ENCODE measurements at places on chromosomes 4 and X. TPM values are rescaled to one million over a fixed set of nuclear protein-coding genes. Genes with fewer than 3 reads are reported as not detected.

- no peak for DNase-seq
Observed at GRCh38 chrX:29196501-29196900, 609.3 kb downstream of the IL1RAPL1 start.

- peak; percentile 24 for DNase-seq
Observed at GRCh38 chrX:8083286-8083685, 87.8 kb downstream of the VCX2 start.

DNA sequence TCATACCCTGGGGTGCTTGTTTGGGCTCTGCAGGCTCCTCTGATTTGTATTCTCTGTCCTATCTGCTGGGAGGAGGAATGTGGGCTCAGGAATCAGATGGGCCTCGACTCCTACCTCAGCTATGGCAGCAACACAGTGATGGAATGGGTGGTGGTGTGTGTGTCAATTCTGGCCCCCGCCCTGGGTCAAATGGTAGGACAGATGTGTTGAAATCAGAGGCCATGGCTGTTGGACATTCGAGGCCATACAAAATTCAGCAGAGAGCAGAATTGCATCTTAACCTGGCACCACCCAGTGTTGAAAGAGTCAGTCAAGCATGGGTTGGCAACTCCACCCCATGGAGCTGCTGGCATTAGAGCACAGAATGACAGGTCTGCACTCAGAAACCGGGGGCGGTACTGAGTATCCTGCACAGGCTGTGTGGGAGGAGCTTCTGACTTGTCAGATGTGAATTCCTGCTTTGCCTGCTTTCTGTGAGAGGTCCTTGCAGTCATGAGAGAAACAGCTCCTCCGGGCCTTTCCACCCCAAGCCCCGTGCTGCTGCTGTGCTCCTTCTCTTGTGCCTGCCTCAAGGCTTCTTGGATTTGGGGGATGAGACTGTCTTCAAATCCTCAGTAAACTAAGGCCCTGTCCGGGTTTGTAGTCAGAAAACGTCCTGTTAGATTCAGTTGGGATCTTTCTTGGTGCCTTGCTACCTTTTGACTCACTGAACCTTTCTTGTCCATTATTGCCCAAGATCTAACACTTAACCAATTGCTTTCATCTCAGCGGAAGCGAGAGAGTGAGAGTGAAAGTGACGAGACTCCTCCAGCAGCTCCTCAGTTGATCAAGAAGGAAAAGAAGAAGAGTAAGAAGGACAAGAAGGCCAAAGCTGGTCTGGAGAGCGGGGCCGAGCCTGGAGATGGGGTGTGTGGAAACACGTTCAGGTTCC is 13.0 kb downstream of the DKC1 start:
- DNase-seq, result no peak

DNA sequence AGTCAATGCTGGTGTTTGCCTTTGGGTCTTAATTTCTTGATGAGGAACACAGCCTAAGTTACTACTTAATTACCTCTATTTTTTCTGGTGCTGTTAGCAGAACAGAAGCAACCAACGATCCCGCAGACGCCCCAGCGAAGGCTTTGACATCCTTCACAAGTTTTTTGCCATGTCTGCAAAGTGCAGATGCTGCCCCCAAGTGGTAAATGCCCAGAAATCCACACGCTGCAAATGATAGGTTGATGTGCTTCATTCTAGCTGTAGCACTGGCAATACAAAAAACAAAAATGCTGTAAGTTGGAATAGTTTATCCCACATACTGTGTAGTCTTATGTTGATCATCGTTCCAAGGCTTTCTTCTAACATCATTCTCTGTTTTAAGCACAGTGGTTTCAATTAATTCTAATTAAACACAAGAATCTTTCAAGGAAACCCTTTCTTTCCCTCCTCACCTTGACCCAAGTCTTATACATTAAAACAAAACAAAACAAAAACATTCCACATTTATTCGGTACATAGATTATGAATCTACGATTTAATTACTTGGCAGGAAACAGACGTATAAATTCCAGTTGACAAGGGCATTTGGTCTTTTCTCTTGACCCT is 1.2 kb downstream of the PNPLA4 start:
- DNase-seq, result peak; percentile 69

DNA sequence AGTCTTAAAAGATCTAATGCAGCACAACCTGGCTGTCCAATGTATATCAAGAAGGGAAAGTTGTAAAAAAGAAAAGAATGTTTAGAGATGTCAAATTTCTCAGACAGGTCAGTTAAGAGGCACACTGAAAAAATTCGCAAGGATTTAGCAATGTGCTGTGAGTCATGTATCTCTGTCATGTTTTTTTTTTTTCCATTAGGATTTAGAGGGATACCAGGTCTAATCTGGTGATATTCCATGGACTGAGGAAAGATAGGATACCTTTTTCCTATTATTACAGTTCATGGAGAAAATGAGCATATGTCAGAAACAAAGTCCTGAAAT is 815.4 kb upstream of the PCDH10 start:
- peak; percentile 0 for DNase-seq

DNA sequence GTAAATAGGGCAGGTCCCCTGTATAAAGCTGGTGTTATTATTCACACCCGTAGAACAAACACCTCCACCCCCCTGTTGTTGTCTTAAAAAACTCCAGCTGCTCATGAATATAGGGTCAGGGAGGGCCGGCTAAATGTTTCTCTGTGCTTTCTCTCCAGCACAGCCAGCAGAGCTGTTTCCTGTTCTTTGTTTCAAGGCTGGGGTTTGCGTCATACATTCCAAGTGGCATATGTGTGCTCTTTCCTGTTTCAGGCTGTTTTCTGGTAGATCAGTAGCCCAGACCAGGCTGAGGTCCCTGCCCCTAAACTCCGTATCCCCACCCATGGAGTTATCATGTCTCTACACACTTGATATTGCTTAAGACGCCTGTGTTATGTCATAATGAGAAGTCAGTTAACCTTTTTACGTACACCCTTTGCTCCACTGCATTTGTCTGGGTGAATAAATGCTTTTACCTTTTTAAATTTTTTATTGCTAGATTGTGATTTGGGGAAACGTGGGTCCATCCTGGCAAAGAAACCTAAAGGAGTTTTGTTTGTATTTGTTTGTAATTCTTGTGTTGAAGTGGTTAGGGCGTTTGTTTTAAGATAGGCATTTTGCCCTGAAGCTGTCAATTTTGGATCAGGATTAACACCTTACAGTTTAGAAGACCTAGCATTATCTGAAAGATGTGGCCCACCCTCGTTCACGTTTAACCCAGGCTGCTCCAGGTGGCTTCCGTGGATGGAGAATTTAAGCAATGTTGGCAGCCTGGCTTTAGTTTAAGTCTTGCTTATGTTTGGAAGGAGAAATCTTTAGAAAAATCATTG is 3.3 kb downstream of the KLF3 start:
- DNase-seq, result peak; percentile 99

GRCh38 chr4:101355767-101356702 is 8.7 kb upstream of the PPP3CA start:
- DNase-seq, result no peak

DNA sequence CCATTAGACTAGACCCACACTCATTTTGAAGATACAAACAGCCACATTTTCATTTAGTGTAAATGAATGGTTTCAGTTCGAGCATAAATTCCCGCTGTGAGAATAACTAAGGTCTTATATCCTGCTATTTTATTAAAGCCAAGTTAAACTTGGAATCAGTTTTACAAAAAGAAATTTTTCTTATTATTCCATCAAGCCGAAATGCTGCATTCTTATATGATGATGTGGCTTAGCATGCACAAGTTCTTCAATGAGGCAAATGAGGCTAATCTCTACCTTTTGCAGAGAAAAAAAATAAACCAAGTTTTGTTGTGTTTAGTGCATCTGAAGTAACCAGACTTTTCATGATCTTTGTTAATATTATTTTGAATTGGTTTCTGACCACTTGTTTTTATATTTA is 953.9 kb upstream of the PCDH10 start:
- no peak for DNase-seq

DNA sequence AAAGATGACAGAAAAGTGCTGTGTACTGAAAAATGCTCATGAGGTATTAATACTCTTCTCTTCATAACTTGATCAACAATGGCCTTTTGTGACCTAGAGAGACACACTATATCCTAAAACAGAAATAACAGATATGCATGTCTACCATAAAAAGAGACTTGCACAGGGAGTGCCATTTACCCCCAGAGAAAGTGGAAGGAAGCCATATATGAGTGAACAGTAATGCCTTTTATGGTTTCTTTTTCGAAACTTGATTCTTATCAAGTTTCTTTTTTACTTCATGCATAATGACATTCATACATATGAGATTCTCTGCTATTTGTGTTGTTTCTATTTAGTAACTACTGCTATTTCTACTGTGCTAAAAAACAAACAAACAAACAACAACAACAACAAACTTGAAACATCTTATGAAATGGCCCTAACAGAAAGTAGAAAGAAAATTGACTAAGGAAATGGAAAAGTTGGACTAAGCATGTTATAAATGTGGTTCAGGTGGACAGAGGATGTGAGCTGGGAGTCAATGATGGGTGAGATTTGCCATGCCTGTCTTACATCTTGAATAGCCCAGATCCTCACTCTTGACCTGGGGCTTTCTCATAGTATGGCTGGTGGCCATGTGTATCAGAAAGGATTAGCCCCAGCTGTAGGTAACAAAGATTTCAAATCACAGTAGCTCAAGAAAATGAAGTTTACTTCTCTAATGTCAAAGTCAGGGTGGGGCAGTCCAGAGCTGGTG is 43.8 kb downstream of the GEMIN8 start:
- DNase-seq, result no peak

GRCh38 chr4:8849266-8850073 is 22.2 kb downstream of the HMX1 start:
- DNase-seq, result no peak

GRCh38 chrX:120504569-120504968 is 35.5 kb upstream of the LAMP2 start:
- no peak for DNase-seq

DNA sequence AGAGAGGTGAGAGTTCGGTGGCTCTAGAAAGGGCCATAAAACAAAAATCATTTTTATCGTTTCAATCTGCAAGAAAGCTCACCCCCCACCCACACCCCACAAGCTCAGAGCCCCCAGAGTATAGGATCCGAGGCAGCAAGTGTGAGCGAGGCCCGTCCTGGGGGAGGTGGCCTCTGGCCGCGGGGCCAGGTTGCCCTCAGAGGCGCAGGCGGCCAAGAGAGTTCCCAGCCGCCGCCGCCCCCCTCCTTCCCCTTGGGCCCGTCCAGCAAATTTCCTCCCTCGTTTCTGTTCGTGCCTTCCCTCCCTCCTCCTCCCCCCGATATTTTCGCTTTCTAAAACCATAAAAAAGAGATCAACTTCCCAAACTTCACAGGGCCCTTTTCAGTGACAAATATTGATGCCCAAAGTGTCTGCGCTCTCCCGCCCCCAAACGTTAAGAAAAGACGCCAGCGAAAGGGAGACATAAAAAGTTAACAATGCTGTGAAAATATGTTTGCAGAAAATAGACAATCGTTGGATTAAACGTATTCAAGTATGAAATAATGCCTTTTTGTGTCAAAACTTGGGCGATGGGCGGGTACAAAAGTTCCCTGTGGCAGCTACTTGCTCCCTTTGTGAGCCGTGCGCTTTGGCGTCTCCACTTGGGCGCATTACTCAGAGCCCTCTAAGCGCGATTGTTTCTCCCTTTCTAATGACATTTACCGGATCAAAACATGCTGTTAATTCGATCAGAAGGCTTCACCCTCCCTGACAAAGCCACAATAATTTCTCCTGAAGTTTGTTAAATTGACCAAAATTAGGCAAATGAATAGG is 1.1 kb upstream of the HELT start:
- DNase-seq, result no peak

DNA sequence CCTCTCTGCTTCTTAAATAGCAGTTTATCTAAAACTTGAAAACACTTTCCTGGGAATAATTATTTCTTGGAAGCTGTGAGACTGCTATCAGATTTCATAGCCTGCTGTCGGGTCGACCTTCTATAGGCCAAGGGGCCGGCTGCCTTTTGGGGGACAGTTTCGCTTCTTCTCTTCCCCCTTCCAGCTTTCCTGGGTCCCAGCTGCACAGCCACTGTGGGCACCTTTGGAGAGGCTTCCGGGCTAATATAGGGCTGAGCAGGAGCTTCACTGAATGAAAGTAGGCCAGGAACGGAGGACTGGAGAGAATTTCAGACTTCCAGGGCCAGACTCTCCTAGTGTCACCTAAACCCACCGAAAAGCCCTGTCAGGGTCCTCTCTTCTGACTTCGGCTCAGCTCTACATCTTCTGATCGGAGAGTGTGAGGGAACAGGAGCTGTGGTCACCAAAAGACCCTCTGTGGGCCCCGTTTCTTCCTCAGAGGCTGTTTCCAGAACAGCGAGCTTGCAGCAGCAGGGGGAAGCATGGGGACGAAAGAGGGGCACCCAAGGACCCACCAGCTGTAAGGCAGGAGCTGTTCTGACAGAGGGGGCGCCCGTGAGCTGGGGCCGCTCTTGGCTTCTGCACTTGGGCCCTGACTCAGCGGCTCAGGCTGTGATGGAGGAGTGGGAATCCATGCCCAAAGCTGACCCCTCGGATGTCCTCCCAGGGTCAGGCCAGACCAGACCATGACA is 620.6 kb downstream of the BCOR start:
- no peak for DNase-seq

- DNase-seq, result peak; percentile 78
Observed at GRCh38 chr4:41216294-41217019, 2.1 kb upstream of the APBB2 start.

DNA sequence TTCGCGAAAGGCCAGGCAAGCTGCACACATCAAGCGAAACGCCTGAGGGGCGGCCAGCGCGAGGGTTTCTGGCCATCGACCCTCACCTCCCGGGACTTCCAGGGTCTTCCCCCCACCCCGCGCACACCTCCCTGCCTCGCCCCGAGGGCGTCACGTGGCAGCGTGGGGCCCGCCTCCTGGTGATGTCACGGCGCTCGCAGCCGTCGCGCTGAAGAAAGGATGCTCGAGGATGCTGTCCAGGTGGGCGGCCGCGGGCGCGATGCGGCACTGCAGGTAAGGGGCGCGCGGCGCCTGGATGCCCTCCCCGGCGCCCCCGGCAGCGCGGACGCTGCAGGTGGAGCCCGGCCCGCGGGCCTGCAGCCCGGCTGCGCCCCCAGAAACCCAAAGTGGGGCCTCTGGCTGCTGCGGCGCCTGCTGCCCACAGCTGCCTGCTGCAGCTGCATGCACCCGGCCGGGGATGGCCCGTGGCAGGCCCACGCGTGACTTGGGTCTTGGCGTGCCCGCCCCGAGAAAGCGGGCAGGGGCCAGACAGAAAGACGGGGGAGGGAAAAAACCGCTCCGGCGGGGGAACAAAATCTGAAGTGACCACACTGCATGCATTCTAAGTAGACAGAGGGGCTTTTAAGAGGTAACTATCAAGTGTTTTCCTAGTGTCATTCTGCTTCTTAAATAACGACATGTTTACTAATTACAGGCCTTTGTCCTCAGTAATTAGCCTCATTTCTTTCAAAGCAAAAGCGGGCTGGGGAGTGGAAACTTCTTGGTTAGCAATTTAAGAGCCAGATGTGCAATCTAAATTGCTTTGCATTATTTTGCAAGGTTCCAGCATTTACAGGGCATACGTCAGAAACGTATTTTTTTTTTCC is 1.7 kb downstream of the CLCN4 start:
- DNase-seq, result peak; percentile 30

GRCh38 chr4:143183513-143184216 is 1.1 kb upstream of the USP38 start:
- no peak for DNase-seq

The FGFBP2 gene
- total RNA-seq, result 6.3 TPM

The GPR143 gene
- total RNA-seq, result 4.1 TPM

The GATA1 gene
- total RNA-seq, result not detected
